NCI-H774 (cell line): ENCODE measurements at places on chromosomes 1 and 21.

DNA sequence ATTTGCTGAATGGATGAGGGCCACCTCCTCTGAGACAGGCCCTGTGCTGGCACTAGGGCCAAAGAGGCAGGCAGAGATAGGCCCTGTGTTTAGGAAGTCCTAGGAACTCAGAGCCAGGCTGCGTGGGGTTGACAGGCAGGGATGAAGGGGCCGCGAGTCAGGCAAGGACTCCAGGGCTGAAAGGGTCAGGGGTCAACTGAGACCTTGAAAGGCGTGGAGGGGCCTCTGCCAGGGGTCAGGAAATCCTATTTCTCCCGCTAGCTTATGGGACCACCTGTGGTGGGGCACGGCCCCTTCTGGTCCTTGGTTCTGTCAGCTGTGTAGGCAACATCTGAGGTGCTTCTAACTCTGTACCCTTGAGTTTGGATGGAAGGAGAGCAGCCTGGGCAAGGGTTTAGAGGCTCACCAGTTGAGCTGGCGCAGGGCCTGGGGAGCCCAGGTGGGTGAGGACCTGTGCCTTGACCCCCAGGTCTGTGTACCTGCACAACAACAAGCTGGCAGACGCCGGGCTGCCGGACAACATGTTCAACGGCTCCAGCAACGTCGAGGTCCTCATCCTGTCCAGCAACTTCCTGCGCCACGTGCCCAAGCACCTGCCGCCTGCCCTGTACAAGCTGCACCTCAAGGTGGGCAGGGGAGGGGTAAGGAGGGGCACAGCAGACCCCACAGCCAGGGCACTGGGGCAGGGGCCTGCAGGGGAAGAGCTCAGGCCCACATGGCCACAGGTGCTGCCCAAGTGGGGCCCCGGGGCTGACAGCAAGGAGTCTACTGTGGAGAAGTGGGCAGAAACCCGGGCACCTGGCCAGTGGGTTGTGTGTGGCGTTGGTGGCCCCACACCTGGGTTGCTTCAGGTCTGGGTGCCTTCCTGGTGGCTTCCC, 14.9 kb downstream of the PODN start:
- DNase-seq = no peak

DNA sequence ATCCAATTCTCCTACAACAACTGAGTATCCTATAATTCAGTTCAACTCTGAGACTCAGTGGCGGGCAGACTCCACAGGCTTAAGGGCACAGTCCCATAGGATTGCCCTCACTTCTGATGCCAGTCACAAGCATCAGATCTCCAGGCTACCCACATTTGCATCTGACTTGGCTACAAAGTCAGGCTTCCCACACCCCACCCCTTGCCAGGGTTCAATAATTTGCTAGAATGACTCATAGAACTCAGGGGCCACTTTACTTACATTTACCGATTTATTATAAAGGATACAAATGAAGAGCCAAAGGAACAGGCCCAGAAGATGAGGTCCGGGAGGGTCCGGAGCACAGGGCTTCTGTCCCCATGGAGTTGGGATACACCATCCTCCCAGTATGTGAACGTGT, 36.0 kb upstream of the SLAMF9 start:
- DNase-seq = no peak

GRCh38 chr1:242718967-242719366, 194.5 kb upstream of the PLD5 start:
- DNase-seq = no peak

DNA sequence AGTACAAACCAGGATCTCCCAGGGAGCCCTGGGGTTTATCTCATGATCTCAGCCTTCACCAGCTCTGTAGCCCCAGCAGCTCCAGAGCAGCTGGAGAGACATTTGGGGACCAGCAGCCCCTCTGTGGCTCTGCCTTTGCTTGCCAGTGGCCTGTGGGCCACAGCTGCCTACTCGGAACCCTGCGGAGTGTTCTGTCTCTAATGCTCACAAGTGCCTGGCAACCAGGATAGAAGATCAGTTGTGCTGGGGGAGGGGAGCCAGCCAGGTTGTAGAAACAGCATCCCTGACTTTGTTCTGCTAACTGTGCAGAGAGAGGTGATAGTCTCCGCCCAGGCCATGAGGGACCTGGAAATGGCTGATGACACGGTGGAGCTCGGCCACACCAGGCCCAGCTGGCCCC, 50.9 kb upstream of the KCNJ15 start:
- DNase-seq = no peak

DNA sequence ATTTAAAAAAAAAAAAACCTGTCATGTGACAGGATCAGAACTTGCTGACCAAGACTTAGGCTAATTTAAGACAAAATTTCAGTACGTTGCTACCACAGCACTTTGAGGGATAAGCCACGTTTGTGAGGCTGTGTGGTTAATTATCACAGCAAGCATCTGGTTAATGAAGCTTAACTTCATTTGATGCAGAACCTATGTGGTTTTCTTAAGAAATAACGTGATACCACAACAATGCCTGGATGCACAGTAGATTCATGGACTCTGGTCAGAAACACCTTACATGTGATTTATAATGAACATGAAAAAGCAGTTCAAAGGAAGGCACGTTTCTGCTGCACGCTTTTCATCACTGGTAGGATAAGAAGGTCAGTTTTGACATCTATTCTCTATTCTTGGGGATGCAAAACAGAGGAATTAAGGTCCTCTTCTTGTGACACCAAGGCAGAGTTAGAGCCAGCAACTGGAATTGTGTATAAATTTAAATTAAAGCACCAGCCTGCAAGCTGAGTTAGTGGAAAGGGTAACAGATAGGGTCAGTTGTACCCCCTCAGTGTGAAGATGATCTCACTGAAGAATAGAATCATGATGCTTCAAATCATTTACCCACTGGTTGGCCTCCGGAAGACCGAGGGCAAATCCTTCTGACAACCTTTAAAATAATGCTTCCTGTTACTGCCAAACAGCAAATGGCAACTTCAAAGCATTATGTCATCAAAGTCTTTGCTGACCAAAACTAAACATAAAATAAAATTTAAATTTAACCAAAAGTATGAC, 6.0 kb upstream of the KRTAP8-1 start:
- no peak for DNase-seq

DNA sequence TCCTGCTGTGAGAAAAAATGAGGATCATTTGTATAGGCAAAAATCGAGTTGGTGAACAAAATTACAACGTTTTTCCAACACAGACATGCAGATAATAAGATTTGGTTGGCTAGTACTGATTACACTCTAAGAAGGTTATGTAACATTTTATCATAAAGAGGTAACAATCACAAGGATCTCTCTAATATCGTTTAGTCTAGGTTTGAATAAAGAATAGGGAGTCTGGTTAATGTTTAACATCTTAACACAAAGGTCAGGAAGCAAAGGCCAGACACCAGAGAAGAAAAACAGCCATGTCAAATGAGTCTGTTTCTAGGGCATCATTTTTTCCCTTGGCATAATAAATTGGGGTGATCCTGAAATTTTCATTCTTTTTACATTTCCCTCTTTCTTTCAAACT, 207.4 kb upstream of the CHRM3 start:
- no peak for DNase-seq

DNA sequence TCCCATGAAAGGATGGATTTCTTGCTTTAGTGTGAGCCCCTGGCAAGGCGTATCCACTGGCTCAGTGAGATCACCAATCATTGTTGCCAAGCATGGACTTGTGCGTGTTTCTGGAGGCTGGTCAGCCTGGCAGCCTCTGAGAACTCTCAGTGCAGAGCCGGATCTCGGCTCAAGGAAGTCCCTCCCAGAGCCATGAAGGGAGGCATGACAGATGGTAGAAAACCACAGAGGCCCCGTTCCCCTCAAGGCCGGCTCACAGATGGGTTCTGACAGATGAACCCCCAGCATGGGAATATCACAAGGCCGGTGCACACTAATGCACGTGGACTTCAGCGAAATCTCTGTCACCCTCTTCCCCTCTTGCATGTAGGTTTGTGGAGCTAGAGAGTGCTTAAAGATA, 290.5 kb downstream of the AJAP1 start:
- no peak for DNase-seq
